Renal cortex interstitium (tissue), 15 donors: ENCODE measurements at places on chromosomes 1 and 21. TPM values are rescaled to one million over a fixed set of nuclear protein-coding genes. Genes with fewer than 3 reads are reported as not detected.
A peak's percentile ranks its signal among the peaks of the same experiment; 100 is the strongest.

DNA sequence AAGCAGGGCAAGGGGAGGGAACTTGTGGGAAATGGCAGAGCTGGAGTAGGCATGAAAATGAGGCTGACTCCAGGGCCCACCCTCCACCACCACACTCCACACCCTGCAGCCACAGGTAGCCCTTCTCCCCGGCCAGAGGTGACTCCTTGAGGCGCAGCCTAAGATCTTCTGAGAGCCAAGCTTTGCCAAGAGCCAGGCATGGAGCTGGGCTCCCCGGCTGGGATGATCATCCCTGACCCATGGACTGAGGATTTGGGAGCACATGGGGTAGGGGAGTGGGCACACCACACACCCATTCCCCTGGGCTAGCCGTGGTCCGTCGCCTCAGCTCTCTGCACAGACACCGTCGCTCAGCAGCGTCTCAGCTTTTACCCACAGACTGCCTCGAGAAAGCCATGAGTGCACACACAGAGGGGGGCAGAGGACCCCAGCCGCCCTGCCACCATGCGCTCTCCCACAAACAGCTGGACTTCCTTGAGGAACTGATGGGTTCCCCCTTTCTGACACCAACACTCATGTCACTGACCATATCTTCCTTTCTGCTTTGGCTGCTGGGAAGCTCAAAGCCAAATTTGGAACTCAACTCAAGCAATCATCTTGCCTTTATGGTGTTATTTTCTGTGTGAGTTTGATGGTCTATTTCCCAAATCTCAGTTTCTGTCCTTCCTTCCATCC is 123.6 kb upstream of the RUNX3 start:
- DNase-seq = no peak

DNA sequence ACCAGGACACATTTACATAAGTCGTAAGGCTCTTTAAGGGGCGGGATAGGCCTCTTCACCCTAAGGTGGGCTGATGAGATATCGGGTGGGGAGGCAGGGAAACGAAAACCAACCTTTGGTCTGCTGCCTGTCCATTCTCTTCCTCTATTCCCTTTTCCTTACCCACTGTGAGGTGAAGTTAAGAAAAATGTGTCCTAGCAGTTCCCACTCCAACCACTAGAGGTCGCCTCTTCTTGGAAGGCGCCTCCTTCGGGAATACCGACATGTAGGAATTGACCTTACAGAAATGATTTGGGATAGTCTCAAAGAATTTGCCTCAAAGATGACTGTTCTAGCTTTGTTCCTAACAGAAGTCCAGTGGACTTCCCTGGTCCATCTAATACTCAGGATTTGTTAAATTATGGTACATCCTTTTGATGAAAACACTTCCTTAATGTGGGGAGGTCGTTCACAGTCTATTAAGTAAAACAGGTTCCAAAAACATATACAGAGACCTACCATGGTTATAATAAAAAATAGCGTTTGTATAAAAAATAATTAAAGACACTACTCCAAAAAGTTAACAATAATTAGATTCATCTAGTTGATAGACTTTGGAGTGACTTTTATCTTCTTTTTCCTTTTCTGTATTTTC is 14.1 kb downstream of the AZIN2 start:
- peak; percentile 59 for DNase-seq

DNA sequence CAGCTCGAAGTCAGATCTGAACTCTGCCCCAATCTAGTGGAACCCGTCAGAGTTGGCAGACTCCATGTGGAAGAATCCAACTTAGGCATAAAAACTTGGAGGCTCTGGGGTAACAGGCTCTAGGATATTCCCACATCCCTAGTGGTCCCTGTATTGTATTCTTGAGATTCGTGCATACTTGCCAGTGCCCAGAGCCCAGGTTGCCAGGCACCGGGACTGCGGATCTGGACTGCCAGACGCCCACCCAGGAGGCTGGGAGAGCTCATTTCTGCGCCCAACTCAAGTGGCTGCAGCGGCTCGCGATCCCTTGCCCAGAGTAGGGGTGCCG is 1.1 kb downstream of the GRIK1 start:
- no peak for DNase-seq

DNA sequence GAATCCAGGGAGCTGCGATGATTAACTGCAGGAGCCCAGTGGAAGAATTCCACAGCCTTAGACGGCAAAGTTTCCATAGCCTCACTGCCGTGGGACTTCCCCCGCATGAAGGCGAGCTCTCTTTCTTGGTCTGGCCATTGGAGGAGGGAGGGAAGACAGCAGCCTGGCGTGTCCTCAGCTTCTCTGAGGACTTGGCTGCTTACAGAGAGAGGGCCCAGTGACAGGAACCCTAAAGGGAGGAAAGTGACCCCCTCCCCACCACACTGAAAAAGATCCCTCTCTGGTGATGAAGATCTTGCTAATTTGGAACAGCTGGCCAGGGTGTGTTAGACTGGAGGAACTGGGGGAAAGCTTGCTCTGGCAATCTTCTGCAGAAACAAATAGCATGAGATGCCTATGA is 41.0 kb downstream of the ATP2B4 start:
- no peak for DNase-seq

- no peak for DNase-seq
These were observed 206.7 kb upstream of the CAMK1G start for GRCh38 chr1:209376774-209377173.

GRCh38 chr1:110390692-110391245 is at the start of gene SLC16A4:
Gene SLC16A4, minus strand, starts transcription at chr1:110391026. Its CDS starts 1,703 bp downstream, at chr1:110389323.
- DNase-seq = no peak

GRCh38 chr1:12678820-12679219 is 34.9 kb downstream of the AADACL4 start:
- no peak for DNase-seq

DNA sequence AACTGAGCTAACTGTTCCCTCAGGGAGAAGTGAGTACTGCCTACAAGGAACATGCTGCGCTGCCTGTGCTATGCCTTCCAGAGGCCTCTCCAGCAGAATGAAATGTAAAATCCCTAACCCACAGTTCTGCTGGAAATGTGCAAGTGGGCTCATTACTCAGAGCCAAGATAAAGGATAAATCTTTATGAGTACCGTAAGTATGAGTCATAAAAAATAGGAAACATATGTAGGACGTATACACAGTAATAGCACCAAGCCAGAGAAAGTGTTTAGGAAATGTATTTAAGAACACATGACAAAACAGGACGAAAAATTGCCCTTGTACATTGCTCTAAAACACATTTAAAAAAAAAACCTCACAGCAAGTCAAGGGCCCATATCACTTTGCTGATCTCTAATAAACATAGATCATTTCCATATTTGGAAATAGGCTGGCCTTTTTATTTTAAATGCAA is 104.6 kb downstream of the TGFBR3 start:
- no peak for DNase-seq

DNA sequence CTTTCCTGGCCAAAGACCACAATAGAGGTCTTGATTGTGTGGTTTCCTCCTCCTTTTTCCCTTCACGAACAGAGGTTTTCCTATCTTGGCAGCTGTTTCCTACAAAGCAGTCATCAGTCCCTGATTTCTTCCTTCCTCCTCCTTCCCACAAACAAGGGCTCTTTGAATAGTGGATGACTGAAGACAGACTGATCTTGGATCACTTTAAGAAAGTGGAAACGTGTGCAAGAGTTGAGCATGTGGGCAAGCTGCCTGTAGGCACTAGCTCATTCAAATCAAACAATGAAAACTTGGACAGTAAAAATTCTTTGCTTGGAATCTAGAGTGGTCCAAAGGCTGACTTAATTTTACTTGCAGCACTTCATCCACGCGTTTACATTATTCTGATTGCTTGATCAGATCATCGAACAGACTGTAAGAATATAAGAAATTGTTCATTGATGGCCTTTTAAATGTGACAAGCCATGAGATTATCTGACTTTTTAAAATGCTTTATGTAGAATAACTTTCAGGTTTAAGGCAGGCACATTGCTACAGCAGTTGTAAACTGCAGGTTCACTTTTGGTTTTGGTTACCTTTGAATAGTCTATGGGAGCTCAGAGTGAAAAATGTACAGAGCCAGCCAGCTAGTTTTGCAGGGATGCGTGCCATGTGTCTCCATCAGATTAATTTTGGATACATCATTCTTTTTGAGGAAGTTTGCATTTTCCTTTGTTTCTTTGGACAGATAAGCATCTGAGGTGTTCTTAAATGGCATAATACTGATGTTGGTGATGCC is 34.4 kb downstream of the ADGRL2 start:
- peak; percentile 15 for DNase-seq

- DNase-seq = no peak
These were observed 330.4 kb upstream of the ESRRG start for GRCh38 chr1:217053676-217054075.

DNA sequence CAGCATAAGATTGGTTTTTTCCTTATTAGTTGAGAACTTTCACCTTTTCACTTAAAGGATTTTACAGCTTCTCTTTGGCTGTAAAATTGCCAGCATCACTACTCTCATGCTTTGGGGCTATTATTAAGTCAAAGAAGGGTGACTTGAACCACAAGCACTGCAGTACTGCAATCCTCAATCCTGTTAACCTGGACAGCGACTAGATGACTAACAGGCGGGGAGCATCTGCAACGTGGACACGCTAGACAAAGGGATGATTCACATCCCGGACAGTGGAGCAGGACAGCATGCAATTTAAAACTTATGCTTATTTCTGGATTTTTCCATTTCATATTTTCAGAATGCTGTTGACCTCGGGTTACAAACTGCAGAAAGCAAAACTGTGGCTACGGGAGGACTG is 8.1 kb downstream of the ARV1 start:
- no peak for DNase-seq

GRCh38 chr1:71526824-71527223 is 446.0 kb upstream of the ZRANB2 start:
- no peak for DNase-seq

- DNase-seq = no peak
These were observed 194.0 kb downstream of the TOMM20 start for GRCh38 chr1:234934611-234935033.

- no peak for DNase-seq
These were observed 311.0 kb downstream of the KCTD3 start for GRCh38 chr1:215878128-215878527.

DNA sequence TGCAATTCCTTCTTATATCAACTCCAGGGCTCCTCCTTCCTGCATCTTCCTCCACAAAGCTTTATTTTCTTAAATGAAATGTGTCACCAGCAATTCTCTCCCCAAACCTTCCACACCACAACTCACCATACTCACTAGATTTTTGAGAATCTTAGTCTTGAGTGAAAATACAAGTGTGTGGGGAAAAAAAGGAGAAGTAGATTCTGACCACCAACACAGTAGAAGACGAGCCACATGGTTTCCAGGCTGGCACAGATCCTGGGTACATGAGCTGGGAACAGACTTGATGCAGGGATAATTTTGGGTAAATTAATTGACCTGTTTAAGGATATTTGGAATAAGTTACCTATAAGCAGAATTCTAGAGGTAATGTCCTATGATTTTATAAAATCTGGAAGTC is 72.8 kb upstream of the KCNJ15 start:
- no peak for DNase-seq

DNA sequence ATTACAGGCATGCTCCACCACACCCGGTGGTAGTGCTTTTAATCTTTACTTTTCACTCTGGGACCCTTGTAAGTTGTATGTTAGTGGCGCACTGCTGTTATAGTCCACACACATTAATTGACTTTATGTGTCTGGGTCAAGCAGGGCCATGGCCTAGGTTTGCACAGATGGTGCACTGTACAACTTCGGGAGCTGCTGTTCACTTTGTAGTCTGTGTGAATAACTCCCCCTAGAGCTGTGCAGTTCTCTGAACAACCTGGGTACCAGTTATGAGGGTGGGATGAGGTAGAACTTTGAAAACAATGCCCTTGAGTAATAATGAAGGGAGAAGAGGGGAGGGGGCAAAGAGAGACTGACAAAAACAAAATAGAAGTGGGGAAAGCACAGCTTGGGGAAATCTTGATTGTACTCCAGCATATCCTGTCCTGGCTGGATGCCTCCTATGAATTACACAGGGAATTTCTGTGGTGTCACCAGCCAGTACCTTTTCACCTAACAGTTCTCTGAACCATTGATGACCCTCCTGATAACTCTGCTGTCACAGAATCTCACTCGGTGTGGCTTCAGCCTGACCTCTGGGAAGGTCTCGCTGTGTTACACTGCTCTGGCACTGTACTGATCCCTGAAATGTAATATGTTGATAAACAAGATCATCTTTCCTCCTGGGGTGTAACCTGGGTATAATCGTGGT is 2.2 kb downstream of the PTGFRN start:
- no peak for DNase-seq

DNA sequence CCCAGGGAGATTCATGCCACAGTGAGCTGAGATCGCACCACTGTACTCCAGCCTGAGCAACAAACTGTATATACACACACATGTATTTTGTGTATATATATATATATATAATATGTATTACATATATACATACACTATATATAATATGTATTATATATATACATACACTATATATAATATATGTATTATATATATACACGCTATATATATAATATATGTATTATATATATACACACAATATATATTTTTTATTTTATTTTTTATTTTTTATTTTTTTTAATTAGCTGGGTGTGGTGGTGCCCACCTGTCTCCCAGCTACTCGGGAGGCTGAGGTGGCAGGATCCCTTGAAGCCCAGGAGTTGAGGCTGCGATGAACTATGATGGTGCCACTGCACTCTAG is 9.3 kb downstream of the TP73 start:
- DNase-seq = no peak

DNA sequence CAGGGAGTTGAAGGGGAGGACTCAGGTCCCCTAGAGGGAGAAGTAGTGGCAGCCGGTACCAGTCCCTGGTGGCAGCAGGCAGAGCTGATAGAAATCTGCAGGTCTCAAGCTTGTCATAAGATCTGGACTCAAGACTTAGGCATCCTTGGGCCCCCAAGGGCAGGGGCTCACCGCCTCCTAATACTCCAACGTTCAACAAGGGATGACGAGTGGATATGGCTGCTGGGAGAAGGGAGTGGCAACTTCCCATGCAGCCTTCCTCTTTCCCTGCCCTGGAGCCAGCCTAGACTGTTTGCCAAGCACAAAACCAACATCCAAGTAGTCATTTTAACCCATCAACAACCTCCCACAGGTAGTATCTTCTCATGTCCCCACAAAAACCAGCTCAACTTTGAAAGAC is 6.9 kb downstream of the TRABD2B start:
- DNase-seq = no peak

Gene PLA2G2D
- polyA plus RNA-seq = 0.04 TPM

Gene AJAP1
- polyA plus RNA-seq = 1.0 TPM

Gene KCNN3
- polyA plus RNA-seq = 2.9 TPM

Gene COL9A2
- polyA plus RNA-seq = 28.5 TPM

Gene LDLRAD1
- not detected for polyA plus RNA-seq

Gene NGF
- polyA plus RNA-seq = 2.5 TPM

Gene NUP210L
- polyA plus RNA-seq = 0.18 TPM

Gene FAM72D
- 2.2 TPM for polyA plus RNA-seq

Gene B3GALT2
- 16.2 TPM for polyA plus RNA-seq

Gene FCGR1A
- 1.3 TPM for polyA plus RNA-seq

Gene AMPD1
- polyA plus RNA-seq = not detected

Gene RASSF5
- 6.1 TPM for polyA plus RNA-seq

Gene AUNIP
- 3.0 TPM for polyA plus RNA-seq

Gene GNAT2
- polyA plus RNA-seq = not detected

Gene PADI1
- polyA plus RNA-seq = not detected

Gene AXDND1
- 29.1 TPM for polyA plus RNA-seq

Gene S100A16
- polyA plus RNA-seq = 107 TPM
